ENCODE measurements at places on chromosomes 16 and 17.
A peak's percentile ranks its signal among the peaks of the same experiment; 100 is the strongest.

DNA sequence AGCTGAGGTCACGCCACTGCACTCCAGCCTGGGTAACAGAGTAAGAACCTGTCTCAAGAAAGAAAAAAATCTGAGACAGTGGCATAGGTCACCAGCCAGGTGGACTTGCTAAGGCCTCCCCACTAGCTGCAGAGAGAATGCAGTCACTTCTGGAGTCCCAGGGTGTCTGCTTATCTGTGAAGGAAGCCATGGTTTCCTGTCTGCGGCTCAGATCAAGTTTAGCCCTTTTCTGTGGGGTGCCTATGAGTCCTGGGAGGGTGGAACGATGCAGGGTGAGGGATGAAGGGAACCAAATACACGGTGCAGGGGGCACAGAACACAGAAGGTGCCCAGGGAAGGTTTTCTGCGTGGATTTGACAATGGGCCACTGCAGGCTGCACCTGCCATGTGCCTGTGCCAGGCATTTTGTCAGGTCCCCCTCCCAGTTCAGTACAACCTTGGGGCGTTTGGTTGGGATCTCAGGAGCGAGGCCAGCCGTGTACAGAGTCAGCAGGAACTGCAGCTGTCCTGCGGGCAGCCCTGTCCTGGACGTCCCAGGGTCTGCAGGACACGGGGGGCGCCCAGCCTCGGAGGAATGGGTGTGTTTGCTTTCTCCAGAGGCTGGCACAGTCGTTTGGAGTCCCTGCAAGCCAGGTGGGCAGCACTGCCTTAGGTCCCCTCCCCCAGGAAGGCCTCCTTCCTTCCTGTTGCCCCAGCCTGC is 41.8 kb downstream of the RAB11FIP4 start:
- DNase-seq: no peak

GRCh38 chr16:12517310-12517694 is 286.4 kb downstream of the CPPED1 start:
- no peak for DNase-seq

DNA sequence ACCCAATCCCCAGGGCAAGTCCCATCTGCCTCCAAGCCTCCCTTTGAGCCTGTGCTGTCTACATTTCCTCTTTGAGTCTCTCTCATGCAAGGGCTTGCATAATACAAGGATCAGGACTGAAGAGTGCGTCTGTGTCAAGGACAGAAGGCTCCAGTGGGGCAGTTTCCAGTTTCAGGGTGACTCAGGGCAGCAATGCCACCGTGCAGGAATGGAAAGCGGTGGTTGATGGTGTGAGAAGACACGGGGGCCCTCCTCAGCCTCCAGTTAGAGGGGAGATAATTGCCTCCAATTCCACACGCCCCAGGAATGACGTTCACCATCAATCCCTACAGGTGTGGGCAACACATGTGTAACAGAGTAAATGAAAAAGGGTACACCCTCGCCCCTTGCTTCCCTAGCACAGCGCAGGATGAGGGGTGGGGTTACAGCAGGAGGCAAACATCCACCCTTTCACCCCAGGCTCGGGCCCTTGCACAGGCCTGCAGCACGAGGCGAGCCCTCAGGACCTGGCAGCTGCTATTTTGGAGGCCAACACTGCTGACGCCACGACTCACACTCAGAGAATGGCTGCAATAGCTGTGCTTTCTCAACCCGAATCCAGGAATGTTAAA is 24.8 kb upstream of the SLC25A19 start:
- DNase-seq: no peak

- DNase-seq: no peak
These were observed 41.5 kb downstream of the NT5M start for GRCh38 chr17:17344507-17345293.

- no peak for DNase-seq
These were observed 34.9 kb downstream of the RNF213 start for GRCh38 chr17:80295559-80295958.

DNA sequence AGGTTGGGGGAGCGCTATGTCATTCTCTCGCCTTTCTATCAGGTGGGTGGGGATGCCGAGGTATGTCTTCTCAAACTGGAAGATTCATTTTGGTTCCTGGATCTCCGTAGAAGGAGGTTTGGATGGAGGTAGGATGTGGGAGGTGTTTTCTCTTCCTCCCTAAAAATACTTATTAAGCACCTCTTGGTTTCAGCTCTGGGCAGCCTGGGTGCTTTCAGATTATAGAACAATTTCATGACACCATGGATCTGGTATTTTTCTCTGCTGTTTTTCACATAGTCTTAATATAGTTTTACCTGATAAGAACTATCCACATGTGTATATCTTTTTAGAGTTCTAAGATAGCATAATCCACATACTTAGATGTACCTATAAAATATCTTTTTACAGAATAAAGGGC is 92.9 kb downstream of the YPEL2 start:
- no peak for DNase-seq

DNA sequence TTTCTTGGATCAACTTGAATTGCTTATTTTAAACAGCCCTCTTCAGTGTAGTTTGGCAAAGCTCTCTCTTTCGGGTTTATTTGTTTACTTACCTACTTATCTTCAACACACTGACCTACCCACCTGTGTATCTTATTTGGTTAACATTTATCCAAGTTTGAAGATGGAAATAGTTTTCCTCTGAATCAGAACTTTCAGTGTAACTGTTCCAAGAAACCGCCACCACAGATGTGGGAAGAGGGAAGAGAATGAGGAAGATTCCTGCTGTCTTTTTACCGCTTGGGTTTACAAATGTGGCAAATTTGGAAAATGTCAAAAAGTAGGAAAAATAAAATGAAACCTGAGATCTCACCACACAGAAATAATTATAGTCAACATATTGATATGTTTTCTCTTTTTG is 115.8 kb downstream of the MSI2 start:
- no peak for DNase-seq

- DNase-seq: no peak
These were observed 52.5 kb upstream of the MTSS2 start for GRCh38 chr16:70738083-70738977.

DNA sequence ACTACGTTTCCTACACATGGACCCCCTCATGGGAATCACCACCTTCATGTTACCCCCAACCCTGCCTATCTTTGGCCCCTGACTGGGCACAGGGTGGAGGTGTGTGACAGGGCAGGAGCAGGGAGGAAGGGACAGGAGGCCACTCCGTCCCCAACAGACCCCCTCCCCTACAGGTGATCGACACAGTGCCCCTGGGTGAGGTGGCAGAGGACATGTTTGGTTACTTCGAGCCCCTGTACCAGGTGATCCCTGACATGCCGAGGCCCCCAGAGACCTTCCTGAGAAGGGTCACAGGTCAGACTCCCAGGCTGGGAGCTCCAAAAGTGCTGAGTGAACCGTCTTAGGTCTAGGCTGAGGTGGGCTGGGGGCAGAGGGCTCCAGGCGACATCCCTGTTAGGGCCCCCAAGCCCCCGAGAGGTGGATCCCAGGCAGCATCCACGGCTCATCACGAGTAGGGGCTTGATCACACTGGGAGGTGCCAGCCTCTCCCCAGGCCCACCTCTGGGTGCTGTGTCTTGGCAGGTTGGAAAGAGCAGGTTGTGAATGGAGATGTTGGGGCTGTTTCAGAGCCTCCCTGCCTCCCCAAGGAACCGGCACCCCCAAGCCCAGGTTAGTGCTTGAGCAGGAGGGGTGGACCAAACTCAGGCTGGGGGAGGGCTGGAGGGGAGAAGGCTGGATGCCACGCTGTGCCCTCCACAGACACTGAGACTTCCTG is 1.5 kb downstream of the ACBD4 start:
- DNase-seq: no peak

- DNase-seq: no peak
These were observed 150.6 kb downstream of the CLEC16A start for GRCh38 chr16:11094857-11095565.

DNA sequence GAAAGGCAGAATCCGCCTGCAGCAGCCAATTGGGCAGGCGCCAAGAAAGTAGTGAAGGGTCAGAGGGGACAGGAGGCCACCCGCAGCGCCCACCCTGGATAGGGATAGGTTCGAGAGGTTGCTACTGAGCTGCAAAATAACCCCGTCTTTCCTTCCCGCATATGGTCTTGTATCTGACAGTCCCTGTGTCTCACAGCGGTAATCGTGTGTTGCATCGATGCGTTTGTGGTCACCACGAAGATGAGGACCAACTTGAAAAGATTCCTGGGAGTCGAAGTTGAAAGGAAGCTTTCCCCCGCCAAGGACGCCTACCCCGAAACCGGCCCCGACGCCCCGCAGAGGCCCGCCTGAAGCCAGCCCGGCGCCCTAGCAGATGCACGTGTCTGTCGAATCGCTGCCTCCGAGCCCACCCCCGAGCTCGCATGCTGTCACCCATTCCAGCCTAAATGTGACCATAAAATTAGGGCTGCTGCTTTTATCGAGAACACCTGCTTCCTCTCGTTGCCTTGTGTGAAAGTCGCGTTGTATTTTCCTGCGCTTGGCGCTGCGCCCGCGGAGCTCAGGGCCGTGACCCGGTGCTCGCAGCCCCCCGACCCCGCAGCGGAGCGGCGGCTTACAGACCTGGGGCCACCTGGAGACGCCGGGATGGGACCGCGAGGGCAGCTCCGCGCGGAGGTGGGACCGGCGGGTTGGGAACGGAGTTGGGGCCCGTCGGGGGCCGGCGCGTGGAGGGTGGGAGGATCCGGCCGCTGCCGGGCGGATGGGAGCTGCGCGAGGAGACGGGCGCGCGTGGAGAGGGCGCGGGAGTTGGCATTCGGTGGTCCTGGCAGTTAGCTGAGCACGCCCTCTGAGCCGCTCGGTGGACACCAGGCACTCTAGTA is at the start of gene CMTM2:
CMTM2 (plus strand) TSS at position 813 of the 881 bp plus-strand sequence. CDS start 145 bp downstream, outside the sequence.
- DNase-seq: peak; percentile 8

DNA sequence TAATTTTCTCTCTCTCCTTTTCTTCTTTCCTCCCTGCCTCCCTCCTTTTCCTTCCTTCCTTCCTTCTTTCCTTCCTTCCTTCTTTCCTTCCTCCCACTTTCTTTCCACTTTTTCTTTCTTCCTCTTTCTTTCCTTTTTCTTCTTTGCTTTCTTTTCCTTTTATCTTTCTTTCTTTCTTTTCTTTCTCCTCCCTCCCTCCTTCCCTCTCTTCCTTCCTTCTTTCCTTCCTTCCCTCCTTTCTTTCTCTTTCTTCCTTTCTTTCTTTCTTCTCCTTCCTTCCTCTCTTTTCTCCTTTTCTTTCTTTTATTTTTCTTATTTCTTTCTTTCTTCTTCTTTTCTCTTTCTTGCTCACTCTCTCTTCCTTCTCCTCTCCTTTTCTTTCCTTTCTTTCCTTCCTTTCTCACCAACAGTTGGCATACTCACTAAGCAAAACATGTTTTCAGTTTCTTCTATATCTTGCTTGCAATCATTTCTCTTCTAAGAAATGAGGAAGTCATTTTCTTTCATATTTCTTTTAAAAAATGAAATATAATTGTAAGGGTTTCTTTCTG is 97.1 kb upstream of the MAF start:
- DNase-seq: no peak

DNA sequence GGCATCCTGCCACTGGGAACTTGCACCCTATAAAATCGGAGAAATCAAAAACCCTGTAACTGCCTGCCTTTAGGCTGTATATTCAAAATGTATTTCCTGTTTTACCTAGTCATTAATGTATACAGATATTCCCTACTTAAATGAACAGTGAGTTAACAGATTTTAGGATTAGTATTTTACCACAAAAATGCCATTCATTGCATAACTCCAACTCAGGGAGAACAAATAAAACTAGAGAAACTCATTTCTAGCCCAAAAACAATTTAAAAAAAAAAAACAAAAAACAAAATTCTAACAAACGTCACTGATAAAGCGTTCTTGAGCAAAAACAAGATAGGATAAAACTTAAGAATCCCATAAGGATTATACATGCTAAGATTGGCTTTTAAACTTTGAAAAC is 3.7 kb upstream of the DHX33 start:
- no peak for DNase-seq

DNA sequence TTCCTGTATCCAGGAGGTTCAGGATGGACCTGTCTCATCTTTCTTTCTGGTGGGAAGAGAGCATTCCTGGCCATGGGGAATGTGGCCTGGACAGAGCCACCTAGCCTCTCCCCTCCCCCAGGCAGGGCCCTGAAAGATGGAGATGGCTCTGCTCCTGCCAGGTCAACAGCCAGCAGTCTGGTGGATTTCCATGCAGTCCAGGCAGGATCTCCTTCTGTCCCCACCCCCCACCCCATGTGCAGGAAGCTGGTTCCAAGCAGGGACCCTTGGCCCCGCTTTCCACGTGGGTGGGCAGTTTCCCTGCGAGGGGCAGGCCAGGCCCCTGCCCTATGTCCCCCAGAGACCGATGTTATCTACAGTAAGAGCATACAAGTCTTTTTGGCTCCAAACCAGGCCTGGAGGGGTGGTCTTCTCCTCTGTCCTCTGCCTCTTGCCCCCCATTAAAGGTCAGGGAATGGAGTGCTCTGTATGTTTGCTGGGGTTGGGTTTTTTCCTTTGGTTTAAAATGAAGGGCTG is 240.5 kb downstream of the SEC14L1 start:
- DNase-seq: no peak

- no peak for DNase-seq
These were observed 128.9 kb upstream of the GOT2 start for GRCh38 chr16:58863042-58863441.

DNA sequence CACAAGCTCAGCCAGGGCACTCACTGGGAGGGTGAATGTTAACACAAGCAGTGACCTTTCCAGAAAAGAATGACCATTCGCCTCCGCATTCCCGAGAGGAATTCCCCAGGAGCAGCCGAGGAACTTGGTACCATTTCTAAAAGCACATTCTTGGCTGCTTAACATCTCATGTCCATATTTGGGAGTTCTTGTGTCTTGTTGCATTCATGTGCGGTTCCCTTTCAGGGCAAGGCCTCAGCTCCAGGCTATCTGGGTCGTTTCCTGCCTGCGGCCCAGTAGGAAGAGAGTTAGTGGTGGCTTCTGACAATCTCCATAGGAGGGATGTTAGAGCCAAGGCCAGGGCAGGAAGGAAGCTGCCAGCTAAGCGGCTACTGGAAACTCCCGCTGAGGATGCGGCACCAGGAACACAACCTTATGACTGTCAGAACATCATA is 27.8 kb upstream of the MEAK7 start:
- no peak for DNase-seq

DNA sequence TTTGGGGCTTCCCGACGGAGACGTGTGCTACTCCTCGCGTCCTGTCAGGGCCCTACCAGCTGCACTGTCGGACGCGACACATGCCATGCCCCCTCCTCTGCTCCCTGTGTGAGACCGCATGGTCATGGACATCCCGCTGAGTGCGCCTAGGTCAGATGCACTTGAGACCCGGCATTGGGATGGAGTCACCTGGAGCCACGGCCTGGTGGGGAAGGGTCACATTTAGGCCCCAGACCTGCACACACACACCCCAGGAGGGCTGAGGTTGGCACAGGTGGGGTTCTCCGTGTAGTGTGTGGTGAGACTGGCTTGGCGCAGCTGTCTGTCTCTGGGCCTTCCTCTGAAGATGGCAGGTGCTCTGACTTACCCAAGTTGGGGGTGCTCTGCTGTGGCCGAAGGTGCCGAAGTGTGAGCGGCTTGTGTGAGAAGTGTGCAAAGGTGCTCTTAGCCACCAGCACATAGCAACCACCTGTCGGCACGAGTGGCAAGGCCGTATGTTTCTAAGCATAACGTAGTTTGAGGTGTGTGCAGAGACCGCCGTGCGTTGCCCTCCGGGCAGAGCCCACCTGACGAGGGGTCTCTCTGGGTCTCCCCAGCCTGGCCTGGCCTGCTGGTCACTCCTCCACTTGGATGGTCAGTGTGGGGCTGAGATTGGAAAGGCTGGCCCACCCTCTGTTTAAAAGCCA is 108.6 kb downstream of the BANP start:
- DNase-seq: no peak

GRCh38 chr16:52494145-52494544 is 52.8 kb downstream of the TOX3 start:
- no peak for DNase-seq
